Vagina (tissue), 2 donors: ENCODE measurements at places on chromosomes 5 and 9.

GRCh38 chr5:154646745-154647113 is 108.4 kb upstream of the LARP1 start:
- no peak for DNase-seq

GRCh38 chr9:123121457-123121856 is 88.0 kb downstream of the GPR21 start:
- no peak for DNase-seq

DNA sequence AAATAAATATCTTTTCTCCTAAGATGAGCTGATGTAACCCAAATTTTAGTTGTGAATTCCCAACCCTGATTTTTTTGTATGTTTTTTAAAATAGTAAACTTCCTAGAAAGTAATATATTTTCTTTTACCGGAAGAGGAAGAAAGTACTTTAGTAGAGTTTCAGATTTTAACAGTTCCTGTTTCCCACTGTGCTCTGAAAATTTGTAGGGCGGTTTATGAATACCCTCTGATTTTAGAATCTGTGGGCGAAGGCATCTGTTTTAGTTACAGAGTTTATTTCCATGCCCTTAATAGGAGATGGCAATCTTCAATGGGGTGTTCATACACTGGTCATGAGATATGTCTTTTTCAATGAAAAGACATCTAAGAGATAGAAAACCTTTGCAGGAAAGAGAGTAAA is 3.7 kb upstream of the HOMER1 start:
- DNase-seq = no peak

DNA sequence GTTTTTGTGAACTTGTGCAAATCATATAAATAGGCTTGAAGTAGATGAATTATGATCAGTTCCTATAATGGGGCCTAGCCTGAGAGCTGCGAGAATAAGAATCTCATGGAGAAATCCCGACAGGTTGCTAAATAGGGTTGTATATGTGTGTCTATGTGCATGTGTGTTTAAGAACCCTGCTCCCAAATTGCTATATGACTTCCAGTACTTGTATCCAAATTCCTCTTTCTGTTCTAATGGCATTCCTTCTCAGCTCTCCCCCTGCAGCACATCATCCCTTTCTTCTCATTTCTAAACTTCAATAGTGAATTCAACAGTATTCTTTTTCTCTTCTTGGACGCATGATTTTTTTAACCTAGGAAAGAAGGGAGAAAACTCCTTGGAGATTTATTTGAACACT is 277.2 kb downstream of the GAS1 start:
- DNase-seq = no peak

DNA sequence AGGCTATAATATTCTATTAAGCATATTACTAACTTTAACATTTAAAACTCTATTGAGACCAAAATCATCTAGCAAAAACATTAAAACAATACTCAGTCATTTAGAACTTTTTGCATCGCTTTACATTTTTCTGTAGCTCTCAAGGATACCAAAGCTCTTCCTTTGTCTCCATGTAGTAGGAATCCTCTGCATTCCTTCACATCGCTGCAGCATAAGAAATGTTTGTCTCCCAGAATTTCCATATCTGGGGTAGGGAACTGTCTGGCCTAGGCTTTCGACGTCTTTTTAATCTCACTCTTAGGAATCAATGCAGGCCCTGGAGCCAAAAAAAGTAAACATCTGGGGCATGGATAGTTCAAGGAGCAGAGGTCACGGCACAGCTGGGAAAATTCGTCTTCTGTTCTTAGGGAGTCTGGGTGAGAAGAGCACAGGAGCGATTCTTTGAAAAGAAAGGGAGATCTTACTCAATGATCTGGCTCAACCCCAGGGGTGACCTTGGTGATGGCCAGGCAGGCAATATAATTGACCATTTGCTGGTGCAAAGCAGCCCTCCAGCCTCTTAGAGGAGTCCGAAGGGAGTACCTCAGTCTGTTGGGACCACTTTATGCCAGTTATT is 23.2 kb upstream of the RAI14 start:
- no peak for DNase-seq

- no peak for DNase-seq
These were observed 59.6 kb upstream of the LIFR start for GRCh38 chr5:38615981-38616451.

DNA sequence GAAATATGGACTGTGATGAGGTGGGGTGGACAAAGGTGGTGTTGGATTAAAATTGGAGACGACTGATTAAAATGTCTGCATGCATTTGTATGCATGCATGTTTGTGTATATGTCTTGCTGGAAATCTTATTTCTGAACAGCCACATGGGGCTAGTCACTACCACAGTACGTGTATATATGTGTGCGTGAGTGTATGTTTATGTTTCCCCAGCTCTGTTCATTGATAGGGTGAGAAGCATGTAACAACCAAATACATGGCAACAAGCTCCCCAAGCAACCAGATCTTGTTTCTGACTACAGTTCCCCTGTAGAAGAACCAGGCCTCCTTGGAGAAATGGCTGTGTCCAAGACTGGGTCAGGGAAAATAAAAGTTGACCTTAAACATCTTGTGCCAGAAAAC is 139.7 kb downstream of the GNA14 start:
- no peak for DNase-seq

DNA sequence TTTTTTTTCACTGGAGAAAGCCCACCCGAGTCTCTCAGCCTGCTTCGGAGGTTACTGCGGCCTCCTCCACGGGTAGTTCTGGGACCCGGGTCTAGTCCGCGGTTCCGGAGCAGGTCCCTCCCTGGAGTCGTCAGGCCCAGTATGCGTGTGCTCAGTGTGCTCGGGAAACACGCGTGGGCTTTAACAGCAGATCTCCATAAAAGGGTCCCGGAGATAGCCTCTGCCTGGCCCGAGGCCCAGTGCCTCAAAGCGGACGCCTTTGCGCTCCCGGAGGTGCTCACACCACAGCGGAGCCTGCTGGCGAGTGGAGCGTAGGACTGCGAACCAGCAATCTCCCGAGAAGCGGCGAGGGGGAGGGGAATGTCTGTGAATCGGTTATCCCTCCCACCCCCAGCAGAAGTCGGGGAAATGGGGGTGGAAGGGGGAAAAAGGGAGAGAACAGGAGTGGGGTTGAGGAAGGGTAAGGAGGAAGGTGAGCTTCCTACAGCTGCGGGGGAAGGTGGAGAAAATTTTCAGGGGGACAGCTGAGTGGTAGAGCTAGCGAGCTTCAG is 28.7 kb downstream of the CDKN2A start:
- DNase-seq = no peak

GRCh38 chr5:151585970-151586369 is 5.2 kb downstream of the FAT2 start:
- DNase-seq = no peak

DNA sequence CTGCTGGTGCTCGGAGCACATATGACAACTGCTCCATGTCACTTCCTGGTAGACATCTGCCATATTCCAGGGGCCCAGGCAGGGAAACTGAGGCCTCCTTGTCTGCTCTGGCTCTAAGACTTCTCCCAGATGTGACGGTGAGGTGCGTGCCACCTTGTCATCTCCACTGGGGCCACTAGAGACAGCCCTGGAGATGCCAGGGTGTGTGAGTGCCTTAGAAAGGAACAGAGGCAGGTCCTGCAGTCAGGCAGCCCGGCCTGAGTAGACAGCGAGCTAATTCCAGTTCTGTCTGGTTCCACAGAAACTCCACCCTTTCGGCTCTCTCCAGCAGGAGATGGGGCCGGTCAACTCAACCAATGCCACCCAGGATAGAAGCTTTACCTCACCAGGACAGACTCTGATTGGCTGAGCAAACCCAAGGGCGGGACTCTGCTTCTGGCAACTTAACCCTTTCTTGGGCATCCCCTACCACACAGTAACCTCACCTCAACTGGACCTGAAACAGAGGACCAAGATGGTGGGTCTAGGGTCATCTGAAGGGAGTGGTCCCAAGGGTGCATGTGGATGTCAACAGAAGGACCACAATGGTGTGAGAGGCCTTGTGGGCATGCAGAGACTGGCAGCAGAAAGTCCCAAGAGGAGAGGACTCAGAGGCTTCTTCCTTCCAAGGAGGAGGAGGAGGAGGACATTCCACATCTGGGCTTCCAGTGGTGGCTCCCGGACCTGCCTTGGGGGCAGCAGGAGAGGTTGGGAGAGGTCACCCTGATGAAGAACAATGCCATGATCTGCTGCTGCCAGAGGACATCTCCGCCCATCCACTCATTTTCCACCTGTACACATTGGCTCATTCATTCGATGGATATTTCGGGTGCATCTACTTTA is 77.7 kb downstream of the RGS3 start:
- DNase-seq = no peak

- no peak for DNase-seq
These were observed 322.1 kb upstream of the MSX2 start for GRCh38 chr5:174402222-174402812.

DNA sequence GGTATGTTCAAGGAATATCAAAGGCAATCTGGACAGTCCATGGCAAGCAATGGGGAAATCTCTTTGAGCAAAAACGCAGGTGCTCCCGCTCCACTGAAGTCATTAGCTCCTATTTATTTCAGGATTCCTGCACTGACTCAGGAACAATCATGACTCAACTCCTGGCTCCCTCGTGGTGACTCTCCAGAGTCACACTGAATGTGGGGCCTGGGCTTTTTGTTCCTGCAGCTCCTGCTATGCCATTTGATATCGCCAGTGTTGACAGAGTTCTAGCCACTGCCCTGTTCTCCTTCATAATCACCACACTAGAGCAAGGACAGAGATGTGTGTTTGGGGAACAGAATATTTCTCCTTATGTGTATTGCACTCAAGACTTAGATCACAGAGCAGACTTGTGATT is 187.2 kb upstream of the ZNF462 start:
- no peak for DNase-seq

DNA sequence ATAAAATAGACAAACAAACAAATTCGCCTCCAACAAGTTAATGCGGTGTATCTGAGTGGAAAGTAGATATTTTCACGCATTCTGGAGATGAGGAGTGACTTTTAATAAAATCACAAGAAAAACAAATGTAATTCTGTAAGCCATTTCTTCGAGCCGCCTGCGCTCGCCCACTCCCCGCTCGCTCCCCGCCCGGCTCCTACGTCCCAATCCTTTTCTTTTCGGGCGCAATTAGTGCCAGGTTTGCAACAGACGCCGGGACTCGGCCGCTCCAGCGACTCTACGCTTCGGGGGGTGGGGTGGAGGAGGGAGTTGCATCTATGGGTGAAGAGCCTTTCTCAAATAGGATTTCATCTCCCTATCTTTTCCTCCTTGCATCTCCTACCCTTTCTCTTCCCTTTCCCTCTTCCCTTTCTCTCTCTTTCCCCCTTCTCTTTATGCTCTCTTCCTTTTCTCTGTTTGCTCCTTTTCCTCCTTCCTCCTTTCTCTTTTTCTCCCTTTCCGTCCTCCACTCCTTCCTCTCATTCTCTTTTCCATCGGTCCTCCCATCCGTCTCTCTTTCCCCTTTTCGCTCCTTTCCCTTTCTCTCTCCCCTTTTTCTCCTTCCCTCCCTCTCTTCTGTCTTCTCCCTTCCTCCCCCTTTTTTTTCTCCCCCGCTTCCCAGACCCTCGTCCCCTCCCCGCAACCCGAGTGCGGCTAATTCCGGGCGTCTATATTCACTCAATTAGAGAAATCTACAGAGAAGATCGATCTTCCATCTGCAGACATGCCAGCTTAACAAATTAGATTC is 6.1 kb upstream of the OTP start:
- no peak for DNase-seq

GRCh38 chr5:102223542-102224477 is 72.3 kb downstream of the SLCO4C1 start:
- DNase-seq = no peak

DNA sequence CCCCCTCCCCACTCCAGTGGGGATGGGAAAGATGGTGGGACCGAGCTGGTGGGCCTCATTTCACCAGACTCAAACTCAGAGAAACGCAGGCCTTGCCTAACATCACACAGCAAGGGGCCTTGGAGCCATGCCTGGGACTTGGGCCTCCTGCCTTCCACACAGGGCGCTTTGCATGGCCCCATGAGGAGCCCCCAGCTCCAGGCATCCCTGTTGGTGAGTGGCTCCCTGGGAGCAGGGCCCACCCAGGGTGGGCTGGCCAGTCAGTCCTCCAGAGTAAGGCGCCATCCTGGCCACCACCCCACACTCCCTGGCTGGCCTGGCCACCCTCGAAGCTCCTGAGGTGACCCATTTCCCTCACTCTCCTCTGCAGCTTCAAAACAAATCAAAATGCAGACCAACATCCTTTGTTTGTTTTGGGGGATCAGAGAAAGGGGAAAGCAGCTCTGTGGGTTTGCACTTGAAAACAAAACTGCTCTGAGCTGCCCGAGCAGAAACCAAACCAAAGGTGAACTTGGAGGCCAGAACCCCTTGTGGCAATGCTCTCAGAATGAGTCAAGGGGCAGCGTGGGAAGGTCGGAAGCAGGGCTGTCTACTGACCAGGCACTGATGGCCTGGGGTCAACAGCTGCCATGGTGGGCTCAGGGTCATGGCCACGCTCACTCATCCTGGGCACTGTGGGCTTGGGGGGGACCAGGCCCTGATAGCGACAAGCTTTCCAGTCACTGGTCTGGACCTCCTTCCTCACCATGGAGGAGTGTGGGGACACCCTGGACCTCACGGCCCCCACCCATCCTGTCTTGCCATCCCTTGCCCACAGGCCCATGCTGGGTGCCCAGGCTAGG is 37.0 kb upstream of the VDAC1 start:
- DNase-seq = no peak

- DNase-seq = no peak
These were observed 79.8 kb downstream of the RICTOR start for GRCh38 chr5:38994324-38994927.

- no peak for DNase-seq
These were observed 78.6 kb downstream of the AOPEP start for GRCh38 chr9:94805051-94805489.

- DNase-seq = no peak
These were observed 42.2 kb downstream of the MED27 start for GRCh38 chr9:132037458-132037857.

- no peak for DNase-seq
These were observed 8.0 kb upstream of the LAMC3 start for GRCh38 chr9:131001021-131001420.

GRCh38 chr5:16455668-16456067 is 9.9 kb downstream of the ZNF622 start:
- DNase-seq = no peak

GRCh38 chr5:169433221-169433651 is 132.3 kb upstream of the SLIT3 start:
- no peak for DNase-seq
